Stimulated activated CD8-positive, alpha-beta memory T cell treated with anti-CD3 and anti-CD28 coated beads, Interleukin-7, amount 100 ng/mL, for 24 hours (primary cell): ENCODE measurements at places on chromosomes 5 and 9.

DNA sequence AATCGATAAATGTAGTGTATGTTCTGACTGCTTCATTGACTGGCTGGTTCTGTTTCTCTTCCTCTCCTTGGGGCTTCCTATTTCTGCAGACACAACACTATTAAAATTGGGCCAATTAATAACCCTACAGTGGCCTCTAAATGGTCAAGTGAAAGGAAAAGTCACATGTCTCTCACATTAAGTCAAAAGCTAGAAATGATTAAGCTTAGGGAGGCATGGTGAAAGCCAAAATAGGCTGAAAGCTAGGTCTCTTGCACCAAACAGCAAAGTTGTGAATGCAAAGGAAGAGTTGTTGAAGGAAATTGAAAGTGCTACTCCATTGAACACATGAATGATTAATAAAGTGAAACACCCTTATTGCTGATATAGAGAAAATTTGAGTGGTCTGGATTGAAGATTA lies 58.2 kb downstream of the CCNH start:
- no peak for DNase-seq

DNA sequence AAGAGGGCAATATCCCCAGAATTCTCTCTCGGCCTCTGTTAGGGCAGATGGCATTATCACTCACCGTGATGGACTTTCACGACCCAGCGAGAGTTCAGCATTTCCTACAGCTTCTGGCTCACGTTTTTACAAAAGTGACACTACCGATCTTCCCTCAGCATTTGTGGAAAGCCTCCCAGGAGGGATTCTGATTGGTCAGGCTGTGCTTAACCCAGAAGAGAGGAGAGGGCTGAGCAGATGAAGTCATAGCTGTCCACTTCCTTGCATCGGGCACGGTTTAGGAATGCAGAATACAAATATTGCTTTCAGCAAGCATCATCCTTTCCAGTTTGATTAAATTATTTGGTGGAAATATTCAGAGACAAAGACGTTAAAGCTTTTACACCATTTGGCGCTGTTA lies 277.4 kb upstream of the MSX2 start:
- no peak for DNase-seq

DNA sequence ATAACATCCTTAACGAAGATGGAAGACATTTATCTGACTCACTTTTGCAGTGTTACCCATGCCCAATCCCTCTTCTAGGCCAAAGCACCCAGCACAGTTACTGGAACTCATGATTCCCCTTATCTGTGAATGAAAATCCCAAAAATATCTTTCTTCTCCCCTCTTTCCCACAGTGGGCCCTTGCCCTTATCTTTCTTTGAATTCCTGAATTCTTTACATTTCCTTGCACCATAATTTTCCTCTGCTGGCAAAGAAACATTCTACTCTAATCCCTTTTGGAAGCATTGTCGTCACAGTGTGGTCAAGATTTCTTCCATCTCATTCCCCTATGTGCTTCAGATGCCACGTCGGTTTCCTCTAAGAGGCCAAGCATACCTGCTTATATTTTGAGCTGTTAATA lies 135.9 kb upstream of the LIFR start:
- DNase-seq, result no peak

GRCh38 chr5:14580398-14581034 lies 1.1 kb upstream of the OTULINL start:
- DNase-seq, result no peak

GRCh38 chr9:103789686-103790085 lies 304.4 kb upstream of the SMC2 start:
- DNase-seq, result no peak

DNA sequence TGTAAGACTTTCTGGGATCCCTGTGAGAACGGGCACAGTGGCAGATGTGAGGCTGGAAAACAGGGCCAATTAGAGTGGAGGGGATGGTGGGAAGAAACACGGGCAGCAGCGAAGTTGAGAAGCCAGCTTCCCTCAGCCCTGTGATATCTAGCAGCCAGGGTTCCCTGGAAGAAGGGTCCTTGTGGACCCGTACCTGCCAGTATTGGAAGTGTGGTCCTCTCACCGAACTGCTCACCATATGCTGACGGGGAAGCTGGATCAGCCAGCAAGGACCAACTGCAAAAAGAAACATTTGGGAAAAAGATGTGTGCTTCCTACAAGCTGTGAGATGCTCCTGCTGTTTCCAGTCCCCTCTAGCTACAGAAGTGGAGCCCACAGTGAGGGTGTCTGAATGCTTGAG lies 13.6 kb downstream of the CKMT2 start:
- no peak for DNase-seq

- DNase-seq, result no peak
Measured at GRCh38 chr9:114476891-114477469, 28.3 kb downstream of the WHRN start.

GRCh38 chr5:83846624-83847350 lies 126.1 kb upstream of the HAPLN1 start:
- no peak for DNase-seq

DNA sequence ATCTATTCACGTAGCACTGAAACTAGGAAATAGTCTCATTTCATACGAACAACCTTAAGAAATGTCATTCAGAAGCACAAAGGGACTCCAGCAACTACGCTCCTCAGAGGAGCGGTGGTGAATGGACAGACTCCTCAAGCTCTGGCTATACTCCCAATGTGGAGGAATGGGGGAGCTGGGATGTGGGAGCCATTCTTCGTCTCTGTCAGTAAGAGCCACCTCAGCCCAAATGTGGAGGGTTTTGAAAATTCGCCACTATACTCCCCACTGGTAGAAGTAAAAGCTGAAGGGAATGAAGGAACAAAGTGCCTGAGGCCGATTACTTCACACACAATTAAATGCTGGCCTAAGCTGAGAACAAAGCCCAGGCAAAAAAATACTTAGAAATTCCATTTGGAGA lies 96.3 kb downstream of the ADAMTS12 start:
- DNase-seq, result no peak

DNA sequence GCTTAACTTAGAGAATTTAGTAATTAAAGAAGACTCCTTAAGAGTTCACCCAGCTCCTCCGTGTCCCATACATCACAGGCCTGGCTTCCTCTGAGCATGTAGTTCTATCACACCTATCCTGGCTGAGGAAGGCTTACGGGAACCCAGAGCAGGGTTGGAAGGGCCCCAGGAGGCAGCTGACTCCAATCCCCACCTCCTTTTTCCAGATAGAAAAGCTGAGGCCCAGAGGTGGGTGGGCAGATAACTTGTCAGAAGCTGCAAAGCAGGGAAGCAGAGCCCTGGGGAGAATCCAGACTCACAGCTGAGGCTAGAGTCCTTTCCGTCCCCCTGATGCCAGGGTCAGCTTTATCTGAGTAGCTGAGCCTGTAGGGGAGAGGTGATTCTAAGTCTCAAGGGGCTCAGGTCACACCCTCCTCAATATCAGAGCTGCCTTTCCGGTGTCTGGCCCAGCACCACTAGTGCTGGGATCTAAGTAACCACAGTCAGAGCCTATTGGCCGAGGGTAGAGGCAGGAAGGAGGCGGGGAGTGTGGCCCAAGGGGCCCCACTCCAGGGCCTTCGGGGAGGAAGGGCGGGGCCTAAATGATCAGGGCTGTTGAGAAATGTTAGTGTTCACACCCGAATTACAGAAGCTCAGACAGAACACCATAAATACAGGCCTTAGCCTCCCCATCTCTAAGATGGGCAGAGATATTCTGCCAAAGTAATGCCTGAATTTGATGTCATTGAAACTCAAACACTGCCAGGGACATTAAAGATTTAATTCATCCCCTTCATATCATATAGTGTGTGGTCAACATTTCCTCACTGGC lies 9.9 kb downstream of the CCDC69 start:
- peak; percentile 61 for DNase-seq

DNA sequence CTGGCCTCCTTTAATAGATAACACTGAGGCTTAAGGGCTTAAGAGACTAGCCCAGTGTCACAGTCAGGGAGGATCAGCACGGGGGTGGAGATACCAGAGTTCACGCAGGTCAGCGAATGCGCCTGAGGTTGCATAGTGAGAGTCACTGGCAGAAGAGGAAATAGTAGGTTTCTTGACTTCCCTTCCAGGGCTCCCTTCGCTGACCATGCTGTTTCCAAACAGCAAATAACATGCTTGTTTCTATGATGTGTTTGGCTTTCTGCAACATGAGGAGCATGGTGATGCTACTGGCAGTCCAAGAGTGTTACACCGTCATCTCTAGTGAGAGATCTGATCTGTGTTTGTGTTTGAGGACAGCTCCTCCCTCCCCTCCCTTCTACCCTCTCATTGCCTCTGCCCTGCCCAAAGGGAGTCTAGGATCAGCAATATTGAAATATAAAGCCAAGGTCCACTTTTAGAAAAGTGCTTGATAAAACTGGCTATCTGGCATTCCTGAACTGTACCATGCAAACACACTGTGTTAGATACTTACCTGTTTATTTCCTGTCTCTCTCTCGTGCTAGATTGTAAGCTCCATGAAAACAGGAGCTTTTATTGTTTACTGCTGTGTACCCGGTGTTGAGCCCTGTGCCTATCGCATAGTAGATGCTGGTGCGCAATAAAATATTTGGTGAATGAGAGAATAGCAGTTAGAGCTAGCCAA lies 12.3 kb downstream of the TLE4 start:
- no peak for DNase-seq

DNA sequence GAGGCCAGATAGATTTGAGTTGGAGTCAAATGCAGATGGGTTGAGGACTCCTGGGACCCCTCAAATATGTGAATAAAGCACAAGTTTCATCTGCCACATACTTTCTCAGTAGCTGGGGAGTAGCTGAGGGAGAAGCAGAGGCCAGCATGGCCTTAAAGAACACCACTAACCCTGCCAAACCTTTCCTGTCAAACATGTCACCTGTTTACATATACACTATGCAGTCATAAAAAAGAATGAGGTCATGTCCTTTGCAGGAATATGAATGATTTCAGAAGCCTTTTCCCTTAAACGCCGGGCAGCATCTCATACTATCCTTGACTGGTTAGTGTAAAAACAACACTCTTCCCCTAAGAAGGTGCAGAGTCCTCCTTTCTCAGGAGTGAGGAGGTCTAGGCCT lies 25.2 kb upstream of the HSD17B4 start:
- no peak for DNase-seq

GRCh38 chr9:75692309-75692708 lies 198.2 kb upstream of the PCSK5 start:
- no peak for DNase-seq

- DNase-seq, result no peak
Measured at GRCh38 chr9:130138171-130138653, 34.0 kb upstream of the NCS1 start.

DNA sequence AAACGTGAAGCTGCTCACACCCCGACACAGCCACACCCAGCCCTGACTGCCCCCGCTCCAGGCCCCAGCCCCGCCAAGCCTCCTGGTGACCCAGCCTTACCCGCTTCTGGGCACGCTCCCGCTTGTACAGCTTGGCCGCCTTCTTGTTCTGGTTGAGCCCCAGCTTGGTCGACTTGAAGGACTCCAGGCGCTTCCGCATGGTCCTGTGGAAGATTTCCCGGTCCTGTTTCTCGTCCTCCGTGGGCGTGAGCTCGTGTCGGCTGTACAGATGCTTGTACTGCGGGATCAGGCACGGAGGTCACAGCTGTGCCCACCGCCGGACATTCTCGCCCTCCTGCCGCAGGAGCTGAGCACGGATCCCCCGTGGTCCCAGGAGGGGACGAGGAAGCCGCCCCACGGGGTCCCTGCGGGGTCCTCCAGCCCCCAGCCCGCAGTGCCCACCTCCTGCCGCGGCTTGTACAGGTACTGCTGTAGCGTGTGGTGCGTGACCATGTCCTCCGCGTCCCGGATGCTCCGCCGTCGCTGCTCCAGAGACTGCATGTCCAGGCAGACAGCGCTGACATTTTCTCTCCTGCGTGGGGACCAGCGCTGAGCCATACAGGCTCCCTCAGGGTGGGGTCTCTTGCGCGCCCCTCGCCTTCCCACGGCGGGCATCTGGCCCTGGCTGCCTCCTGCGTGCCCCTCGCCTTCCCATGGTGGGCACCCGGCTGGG lies 33.3 kb downstream of the EXOC3 start:
- DNase-seq, result no peak

- DNase-seq, result no peak
Measured at GRCh38 chr9:117742131-117742530, 37.9 kb downstream of the TLR4 start.

DNA sequence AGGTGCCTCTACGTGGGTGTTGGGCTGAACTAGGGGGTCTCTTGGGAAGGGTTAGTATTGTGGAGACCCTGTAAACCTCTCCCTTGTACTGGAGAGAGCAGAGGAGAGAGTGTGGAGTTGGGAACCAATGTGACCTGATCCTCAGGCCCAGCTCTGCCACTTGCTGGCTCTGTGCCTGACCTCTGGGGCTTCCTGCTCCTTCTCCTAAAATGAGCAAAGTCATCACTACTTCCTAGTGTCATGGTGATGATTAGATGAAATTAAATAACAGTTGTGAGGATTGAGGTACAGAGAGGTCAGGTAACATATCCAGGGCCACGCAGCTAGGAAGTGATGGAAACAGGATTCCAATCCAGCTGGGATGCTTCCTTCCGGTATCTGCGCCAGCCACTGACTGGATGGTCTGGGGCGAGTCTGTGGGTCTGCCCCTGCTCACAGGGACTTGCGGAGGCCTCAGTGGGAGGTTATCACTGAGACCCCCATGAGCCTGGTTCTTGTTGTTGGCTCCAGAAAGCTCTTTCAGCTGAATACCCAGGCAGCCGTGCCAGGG lies 9.2 kb downstream of the GALNT10 start:
- no peak for DNase-seq

DNA sequence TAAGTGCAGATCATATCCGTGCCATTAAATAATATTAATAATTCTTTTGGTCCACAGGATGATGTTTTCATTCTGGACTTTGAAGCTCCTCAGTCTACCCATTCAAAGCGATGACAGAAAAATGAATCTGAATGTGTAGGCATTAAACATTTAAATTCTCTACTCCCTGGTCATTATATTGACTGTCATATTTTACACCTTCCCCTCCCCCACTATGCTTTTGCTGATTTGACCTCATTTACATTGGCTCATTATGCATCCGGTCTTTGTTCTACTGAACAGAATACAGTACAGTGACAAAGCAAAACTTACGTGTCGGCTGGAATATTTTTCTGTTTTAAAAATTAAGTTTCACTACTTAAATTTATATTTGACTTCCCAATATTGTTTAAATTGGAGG lies 289.7 kb upstream of the TMEM161B start:
- no peak for DNase-seq

GRCh38 chr9:107732781-107733522 lies 243.4 kb upstream of the KLF4 start:
- no peak for DNase-seq

GRCh38 chr9:76137931-76138330 lies 247.5 kb downstream of the PCSK5 start:
- DNase-seq, result no peak

DNA sequence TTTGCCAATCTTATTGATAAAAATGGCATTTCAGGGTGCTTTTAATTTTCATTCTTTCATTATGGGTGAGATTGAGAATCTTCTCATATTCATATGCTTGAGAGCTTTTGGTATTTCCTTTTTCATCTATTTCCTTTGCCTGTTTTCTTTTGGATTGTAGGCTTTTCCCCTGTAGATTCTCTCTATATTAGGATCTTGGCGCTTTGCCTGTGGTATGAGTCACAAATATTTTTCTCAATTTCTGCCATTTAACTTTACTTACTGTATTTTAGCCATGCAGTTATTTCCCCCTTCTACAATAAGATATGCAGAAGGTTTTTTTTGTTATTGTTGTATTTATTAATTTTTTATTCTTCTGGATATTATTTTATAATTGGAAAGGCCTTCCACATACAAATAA lies 21.5 kb upstream of the KLF9 start:
- DNase-seq, result no peak
